ENCODE measurements at places on chromosomes 5 and 9. TPM values are rescaled to one million over a fixed set of nuclear protein-coding genes. Genes with fewer than 3 reads are reported as not detected.
A peak's percentile ranks its signal among the peaks of the same experiment; 100 is the strongest.

The PTGER4 gene
- total RNA-seq, result 53.4 TPM

DNA sequence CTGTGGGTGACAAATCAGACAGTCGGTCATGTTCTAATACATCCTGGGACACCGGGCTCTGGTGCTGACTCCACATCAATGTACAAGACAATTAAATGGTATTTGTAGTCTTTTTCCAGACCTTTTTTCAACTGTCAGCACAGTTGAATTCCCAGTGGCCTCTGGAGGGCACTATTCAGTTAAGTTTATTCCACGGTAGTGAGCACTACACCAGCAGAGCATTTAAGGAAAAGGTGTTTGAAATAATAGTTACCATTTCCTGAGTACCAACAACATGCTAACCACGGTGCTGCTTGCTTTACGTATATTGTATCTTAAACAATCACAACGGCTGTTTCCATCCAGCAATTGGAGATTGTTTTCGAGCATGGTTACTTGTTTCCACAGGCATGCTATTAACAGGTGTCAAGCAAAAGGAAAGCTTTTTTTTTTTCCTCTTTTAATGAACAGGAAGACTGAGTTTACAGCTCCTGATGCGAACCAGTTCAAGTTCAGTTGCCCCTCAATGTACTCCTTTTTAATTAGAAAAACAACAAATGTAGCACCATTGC lies 186.7 kb downstream of the PDZD2 start:
- no peaks in the 10 kb centered on the region for H3K4me1 ChIP-seq
- no peaks in the 10 kb centered on the region for H3K36me3 ChIP-seq
- no peak overlapping the region for H3K27ac ChIP-seq
- DNase-seq, result peak; percentile 34

DNA sequence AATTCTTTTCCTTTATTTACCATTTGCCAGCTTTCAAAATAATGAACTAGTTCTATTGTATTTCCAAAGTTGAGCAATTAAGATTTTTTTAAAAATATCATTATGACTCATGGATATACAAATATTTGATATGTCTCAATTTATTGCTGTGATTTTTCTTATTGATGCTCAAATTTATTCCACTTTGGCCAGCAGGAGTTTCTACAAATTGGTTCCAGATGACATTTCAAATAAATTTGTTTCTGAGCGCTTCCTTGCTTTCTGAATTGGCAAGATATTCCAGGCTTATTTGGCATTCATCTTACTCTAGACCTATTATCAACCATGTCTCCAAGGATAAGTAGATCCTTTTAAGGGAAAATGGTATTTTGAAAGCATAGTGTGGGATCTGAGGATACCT lies 58.5 kb upstream of the TJP2 start:
- no peaks in the 10 kb centered on the region for H3K4me1 ChIP-seq
- no peak for DNase-seq
- H3K27ac ChIP-seq, result no peak overlapping the region
- no peaks in the 10 kb centered on the region for H3K27me3 ChIP-seq
- no peaks in the 10 kb centered on the region for H3K36me3 ChIP-seq

The TSTD2 gene
- total RNA-seq, result 14.7 TPM

- no peaks in the 10 kb centered on the region for H3K4me1 ChIP-seq
- H3K27ac ChIP-seq, result no peak within 1 kb of the TSS
- no peak within 1 kb of the TSS for H3K4me3 ChIP-seq
- no peaks in the 10 kb centered on the region for H3K27me3 ChIP-seq
- no peaks in the 10 kb centered on the region for H3K36me3 ChIP-seq
These were observed at the start of gene PCDHB11 for GRCh38 chr5:141199359-141200235. Gene PCDHB11, plus strand, starts transcription at chr5:141199627. Its CDS starts 148 bp downstream, at chr5:141199775.

The ABO gene
- 58.0 TPM for total RNA-seq

The C6 gene
- 1.4 TPM for total RNA-seq

DNA sequence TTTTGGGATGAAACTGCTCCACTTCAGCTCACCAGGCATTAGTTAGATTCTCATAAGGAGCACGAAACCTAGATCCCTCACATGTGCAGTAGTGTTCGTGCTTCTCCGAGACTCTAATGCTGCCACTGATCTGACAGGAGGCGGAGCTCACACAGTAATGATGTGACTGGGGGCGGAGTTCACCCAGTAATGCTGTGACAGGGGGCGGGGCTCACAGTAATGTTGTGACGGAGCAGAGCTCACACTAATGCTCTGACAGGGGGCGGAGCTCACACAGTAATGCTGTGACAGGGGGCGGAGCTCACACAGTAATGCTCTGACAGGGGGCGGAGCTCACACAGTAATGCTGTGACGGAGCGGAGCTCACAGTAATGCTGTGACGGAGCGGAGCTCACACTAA lies 27.1 kb upstream of the LRRC14B start:
- no peak for DNase-seq
- no peaks in the 10 kb centered on the region for H3K36me3 ChIP-seq
- no peaks in the 10 kb centered on the region for H3K4me1 ChIP-seq
- H3K27me3 ChIP-seq, result no peaks in the 10 kb centered on the region
- no peak overlapping the region for H3K4me3 ChIP-seq

- no peaks in the 10 kb centered on the region for H3K27me3 ChIP-seq
- H3K36me3 ChIP-seq, result no peaks in the 10 kb centered on the region
- no peak overlapping the region for H3K27ac ChIP-seq
- no peak for DNase-seq
- no peak overlapping the region for H3K4me3 ChIP-seq
- H3K4me1 ChIP-seq, result no peaks in the 10 kb centered on the region
These were observed 115.5 kb downstream of the CARTPT start for GRCh38 chr5:71834601-71835000.

The MYOT gene
- 3.2 TPM for total RNA-seq

Data from colonic mucosa (tissue), 4 donors.